ENCODE measurements at places on chromosomes 6 and 20.

- DNase-seq: no peak
Measured at GRCh38 chr20:44979090-44979621, 12.8 kb downstream of the STK4 start.

- DNase-seq: no peak
Measured at GRCh38 chr6:163438940-163439335, 24.4 kb downstream of the QKI start.

- no peak for DNase-seq
Measured at GRCh38 chr6:128491610-128492206, 28.7 kb downstream of the PTPRK start.

- DNase-seq: no peak
Measured at GRCh38 chr6:168583821-168584220, 142.8 kb downstream of the SMOC2 start.

DNA sequence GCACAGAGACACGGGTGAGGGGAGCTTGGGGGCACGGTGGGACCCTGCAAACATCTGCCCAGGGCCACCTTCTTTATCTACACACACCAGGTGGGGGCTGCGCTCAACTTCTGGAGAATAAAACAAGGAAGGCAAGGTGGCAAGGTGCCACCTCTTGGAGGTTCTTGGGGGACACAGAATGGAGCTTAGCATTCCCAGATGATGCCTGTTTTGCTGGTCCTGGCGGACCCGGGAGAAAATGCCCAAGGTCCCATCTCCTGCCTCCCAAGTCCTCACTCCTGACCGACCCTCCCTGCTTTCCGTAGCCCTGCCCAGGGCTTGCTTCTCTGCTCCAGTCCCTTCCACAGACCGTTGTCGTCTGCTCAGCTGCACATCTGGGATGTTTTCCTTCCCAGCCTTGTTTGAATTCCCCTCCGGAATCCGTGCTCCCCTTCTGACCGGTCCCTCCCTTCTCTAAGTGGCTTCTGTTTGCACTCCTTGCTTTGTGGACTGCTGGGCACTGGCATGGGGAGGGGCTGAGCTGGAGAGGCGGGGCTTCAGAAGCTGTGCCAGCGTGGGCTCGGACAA lies 13.1 kb downstream of the ITPR3 start:
- DNase-seq: no peak

- DNase-seq: no peak
Measured at GRCh38 chr6:81752921-81753710, 635 bp upstream of the TENT5A start.

DNA sequence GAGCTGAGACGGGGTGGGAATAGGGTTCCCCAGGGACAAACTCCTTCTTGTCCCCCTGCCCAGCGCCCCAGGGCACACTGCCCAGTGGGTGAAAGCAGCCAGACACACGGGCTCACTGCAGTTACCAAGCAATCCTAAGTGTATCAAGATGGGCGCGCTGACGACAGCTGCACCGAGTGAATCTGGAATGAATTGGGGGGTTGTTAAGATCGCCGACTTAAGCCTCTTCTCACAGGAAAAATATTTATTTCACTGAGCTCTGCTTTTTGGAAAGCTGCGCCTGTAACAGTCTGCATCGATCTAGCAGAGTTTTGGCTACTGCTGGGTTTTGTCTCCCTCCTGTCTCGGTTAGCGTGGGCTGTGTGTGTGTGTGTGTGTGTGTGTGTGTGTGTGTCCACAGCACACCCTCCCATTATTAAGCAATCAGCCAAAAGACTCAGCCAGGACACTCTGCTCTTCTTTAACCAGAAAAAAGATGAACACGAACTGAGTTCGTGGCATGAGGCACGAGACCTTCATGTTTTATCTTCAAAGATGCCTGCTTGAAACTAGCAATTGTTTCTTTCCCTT lies 35.9 kb downstream of the RIPOR3 start:
- DNase-seq: no peak

GRCh38 chr6:128244751-128245405 lies 275.5 kb downstream of the PTPRK start:
- no peak for DNase-seq

GRCh38 chr20:44433751-44434538 lies 41.7 kb upstream of the TTPAL start:
- no peak for DNase-seq

DNA sequence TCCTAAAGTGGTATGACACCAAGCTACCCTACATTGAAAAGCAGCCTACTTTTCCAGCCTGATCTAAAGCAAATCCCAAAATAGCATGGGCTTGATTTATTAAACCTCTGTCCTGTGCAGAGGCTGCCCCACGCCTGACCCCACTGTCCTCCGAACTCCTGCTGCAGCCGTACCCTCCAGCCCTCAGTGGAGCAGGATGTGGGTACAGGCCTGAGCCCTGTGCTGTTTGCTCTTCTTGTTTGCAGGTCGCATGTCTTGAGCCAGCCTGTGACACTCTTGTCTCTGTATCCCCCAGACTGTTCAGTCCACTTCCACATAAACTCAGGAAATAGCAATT lies 61.2 kb downstream of the RPP40 start:
- DNase-seq: no peak

GRCh38 chr6:104957301-104958177 lies 632 bp downstream of the LIN28B start:
- DNase-seq: no peak

DNA sequence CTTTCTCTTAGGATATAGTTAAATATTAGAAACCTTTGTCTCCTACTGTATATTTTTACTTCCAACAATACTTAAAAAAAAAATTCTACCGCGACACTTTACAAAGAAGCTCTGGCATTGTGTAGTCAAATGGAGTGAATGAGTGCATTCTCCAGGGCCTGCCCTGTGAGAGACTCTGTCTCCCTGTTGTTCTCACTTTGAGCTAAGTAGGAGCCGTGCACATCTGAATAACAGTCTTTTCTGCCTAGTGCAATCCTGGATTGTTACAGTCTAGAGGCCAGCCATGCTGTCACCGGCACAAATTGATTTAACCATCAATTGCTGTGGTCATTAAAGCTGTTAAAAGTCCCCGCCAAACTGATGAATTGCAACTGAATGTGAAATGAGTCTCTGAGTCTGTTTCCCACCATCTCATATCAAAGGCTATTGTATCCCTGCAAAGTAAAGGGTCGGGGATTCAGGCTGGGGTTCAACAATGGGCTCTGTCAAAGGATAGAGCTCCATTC lies 156.0 kb downstream of the RFPL4B start:
- no peak for DNase-seq

- DNase-seq: no peak
Measured at GRCh38 chr6:89984926-89985750, 90.9 kb downstream of the GJA10 start.

DNA sequence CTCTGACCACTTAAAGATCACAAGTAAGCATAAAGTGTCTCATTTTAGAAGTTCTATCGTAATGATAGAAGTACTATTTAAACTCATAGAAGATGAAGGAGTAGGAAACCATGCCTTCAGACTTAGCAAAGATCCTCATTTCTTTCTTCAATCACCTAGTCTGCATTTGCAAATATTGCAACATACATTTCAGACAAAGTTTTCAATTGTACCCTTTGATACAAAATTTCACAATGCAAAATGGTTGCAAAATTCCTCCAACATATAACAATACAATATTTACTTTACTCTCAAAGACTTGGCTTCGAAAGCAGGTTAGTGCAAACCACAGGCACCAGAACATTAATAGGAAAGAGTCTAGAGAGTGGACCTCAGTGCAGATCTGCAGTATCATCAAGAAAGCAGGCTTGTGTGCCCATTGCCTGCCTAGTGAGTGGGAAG lies 16.1 kb upstream of the ROS1 start:
- DNase-seq: no peak

DNA sequence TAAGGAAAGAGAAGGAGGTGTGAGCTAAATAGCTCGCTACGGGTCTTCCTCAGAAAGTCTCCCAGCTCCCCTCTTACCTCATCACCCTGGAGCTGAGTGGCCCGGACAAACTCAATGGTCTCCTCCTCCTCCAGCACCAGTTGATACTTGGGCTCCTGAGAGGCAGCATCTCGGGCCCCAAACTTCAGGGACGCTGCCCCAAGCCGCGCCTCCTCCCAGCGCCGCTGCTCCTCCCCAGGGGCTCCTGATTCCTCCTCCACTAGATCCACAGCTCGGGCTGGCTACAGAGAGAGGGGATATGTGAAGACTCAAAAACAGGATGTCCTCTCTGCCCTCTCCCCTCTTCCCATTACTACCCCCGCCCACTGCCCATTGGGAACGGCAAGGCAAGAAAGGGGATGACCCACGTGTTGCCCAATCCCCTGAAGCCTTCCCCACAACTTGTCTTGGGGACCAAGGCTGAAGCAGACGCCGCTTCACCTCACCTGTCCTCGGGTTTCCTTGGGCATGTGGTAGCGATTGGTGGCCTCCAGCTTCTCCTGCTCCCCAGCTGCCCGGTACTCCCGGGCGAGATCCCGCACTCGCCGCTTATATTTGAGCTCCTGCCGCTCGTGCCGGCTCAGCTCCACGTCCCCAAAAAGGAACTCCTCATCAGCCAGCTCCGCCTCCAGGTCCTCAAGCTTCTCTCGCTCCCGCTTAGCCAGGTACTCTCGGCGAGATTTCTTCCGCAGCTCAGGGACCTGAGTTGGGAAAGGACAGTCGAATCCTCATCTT lies 7.6 kb downstream of the DHX16 start:
- no peak for DNase-seq

GRCh38 chr6:113978084-113978675 lies 7.2 kb upstream of the HDAC2 start:
- DNase-seq: no peak

- no peak for DNase-seq
Measured at GRCh38 chr6:6724539-6725467, 136.3 kb downstream of the LY86 start.

- DNase-seq: peak; percentile 55
Measured at GRCh38 chr20:53940907-53941545, 129.4 kb downstream of the BCAS1 start.

GRCh38 chr6:156787569-156788492 lies 10.7 kb downstream of the ARID1B start:
- no peak for DNase-seq

DNA sequence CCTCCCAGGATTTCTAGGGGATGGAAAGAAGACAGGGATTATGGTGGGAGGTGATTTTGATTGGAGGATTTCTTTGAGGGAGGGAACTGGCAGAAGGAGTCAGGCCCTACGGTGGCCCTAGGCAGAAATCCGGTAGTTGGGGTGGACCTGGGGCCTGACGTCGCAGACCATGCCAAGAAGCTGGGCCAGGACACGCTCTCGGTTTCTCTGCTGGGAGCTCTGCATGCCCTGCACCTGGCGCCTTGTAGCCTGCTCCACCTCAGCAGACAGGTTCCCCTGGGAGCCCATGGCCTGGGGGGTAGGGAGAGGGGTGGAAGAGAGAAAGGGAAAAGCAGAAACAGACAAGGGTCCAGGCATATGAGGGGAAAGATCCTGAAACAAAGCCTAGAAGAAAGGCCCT lies 1.1 kb downstream of the ATP6V1G2 start:
- DNase-seq: no peak

DNA sequence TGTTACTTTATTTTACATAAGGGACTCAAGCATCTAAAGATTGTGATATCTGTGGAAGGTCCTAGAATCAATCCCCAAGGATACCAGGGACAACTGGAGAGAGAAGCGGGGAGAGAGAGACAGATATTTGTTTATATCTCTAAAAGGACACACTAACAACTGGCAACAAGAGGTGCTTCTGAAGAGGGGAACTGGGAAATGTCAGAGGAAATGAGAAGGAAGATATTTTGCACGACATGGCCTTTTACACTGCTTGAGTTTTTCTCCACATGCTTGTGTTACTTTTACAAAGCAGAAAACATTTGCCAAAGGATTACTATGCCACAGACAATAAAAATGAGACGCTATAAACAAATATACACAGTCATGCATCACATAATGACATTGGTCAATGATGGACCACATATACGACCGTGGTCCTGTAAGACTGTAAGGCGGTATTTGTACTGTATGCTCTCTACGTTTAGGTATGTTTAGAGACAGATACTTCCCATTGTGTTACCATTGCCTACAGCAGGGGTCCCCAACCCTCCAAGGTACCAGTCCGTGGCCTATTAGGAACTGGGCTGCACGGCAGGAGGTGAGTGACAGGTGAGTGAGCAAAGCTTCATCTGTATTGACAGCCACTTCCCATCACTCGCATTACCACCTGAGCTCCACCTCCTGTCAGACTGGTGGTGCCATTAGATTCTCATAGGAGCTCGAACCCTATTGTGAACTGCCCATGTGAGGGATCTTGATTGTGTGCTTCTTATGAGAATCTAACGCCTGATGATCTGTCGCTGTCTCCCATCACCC lies 64.6 kb upstream of the PTPN1 start:
- DNase-seq: no peak

GRCh38 chr6:127342296-127342945 lies 988 bp downstream of the ECHDC1 start:
- DNase-seq: no peak

DNA sequence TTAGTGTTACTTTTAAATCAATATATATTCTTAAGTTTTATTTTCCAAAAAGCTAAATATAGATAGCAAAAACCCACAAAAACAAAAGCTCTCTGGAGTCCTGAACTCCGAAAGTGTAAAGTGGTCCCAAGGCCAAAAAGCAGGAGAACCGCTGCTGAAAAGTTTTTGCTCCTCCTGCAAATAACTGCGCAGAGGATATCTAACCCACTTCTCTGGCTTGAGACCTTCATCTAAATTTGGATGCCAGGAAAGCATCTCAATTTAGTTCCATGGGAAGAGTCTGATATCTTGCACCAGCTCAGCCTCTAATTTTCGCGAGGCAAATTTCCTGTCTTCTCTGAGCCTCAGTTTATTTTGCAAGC lies 523 bp downstream of the MRPS10 start:
- DNase-seq: no peak

- no peak for DNase-seq
Measured at GRCh38 chr20:56427797-56428196, 15.7 kb downstream of the CASS4 start.

GRCh38 chr6:45965007-45965406 lies 50.7 kb downstream of the CLIC5 start:
- DNase-seq: no peak

DNA sequence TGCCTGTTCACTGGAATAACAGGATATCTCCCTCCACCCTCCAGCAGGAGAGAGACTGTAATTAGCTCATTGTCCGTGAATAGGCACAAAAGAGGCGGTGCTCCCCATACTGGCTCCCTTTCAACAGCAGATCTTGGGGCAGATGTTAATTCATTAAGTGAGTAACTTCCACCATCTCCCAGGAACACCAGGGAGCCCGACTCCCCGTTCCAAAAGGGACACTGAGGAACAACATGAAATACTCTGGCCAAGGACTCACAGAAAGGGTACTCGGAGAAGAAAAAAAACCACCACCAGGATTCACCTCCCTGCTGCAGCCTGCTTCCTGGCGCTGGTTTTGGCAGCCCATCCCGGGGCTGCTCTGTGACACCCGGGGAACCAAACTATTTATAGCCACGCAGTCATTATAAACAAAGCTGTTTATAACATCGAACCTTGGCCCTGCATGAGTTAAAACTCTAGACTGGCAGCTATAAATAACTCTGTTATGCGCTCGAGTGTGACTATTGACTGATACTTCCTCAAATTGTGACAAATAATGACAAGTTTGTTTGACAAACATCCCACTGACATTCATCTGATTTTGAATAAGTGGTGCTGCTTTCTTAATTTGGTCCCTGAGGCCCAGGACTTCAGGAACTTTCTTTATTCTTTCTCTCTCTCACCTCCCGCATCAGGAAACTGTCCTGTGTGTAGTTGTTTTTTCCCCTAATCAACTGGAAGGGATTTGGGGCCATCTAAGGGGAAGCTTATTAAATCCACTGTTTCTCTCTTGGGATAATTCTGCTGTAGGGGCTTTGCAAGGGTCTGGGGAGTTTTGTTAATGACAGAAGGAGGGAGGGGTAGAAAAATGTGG lies 521.6 kb downstream of the CD83 start:
- DNase-seq: no peak

- DNase-seq: no peak
Measured at GRCh38 chr6:47207261-47207660, 102.4 kb downstream of the TNFRSF21 start.

Measured in NCI-H2107 (cell line).